ENCODE measurements at places on chromosomes 4 and X. TPM values are rescaled to one million over a fixed set of nuclear protein-coding genes. Genes with fewer than 3 reads are reported as not detected.

The NKX6-1 gene
- 0.35 TPM for total RNA-seq

- no peak for DNase-seq
Measured at GRCh38 chr4:54268151-54268550, 39.1 kb downstream of the PDGFRA start.

- DNase-seq = no peak
Measured at GRCh38 chrX:21870494-21870893, 14.7 kb downstream of the YY2 start.

- no peak for DNase-seq
Measured at GRCh38 chr4:148618856-148619255, 176.6 kb upstream of the NR3C2 start.

DNA sequence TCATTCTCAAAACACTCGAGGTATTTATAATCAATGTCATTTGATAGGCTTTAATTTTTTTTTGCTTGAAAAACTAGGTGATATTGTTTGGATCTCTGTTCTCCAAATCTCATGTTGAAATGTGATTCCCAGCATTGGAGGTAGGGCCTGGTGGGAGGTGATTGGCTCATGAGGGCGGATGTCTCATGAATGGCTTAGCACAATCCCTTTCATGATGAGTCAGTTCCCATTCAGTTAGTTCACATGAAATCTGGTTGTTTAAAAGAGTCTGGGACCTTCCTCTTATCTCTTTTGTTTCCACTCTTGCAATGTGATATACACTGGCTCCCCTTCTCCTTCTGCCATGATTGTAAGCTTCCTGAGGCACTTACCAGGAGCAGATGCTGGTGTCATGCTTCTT, 638.7 kb downstream of the DMD start:
- no peak for DNase-seq

Measured in kidney (tissue), 22 donors.